Activated CD4-positive, CD25-positive, alpha-beta regulatory T cell treated with anti-CD3 and anti-CD28 coated beads, Interleukin-2, amount 50 U/mL, for 16 hours (primary cell): ENCODE measurements at places on chromosomes 4 and X.

GRCh38 chr4:165784672-165785071 is 88.4 kb upstream of the TLL1 start:
- no peak for DNase-seq

GRCh38 chr4:147597561-147597960 is 19.6 kb upstream of the TMEM184C start:
- DNase-seq = no peak

GRCh38 chrX:19343535-19344408 is at the start of gene PDHA1:
PDHA1 (plus strand) TSS chrX:19343927; CDS start chrX:19344038, 111 bp downstream.
- peak; percentile 86 for DNase-seq

GRCh38 chrX:110944311-110944750 is 148.7 kb upstream of the CHRDL1 start:
- DNase-seq = no peak

DNA sequence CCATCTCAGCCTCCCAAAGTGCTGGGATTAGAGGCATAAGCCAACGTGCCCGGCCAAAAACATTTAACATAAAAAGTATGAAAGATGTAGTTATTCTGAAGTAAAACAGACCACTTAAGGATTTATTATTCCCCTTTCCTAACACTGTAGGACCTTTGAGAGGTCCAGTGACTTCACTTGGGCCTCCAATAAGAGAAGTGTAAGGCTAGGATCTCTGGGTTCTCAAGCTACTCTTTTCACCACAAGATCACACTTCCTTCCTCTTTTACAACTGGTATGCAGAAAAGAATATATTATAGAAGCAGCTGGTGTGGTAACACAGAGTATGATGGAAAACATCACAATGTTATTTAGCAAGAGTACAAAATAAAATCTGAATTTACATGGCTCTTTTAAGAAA is 30.2 kb upstream of the CCNG2 start:
- no peak for DNase-seq

- no peak for DNase-seq
These were observed 187.9 kb downstream of the EPHA5 start for GRCh38 chr4:65482410-65482809.

DNA sequence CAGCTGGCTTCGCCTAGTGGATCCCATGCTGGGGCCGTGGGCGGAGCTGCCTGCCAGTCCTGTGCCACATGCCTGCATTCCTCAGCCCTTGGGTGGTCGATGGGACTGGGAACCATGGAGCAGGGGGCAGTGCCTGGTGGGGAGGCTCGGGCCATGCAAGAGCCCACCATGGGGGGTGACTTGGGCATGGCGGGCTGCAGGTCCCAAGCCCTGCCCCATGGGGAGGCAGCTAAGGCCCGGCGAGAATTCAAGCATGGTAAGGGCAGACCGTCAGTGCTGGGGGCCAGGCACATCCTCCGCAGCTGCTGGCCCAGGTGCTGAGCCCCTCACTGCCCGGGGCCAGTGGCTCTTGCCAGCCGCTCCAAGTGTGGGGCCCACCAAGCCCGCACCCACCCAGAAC is 262.6 kb downstream of the CENPC start:
- DNase-seq = no peak

DNA sequence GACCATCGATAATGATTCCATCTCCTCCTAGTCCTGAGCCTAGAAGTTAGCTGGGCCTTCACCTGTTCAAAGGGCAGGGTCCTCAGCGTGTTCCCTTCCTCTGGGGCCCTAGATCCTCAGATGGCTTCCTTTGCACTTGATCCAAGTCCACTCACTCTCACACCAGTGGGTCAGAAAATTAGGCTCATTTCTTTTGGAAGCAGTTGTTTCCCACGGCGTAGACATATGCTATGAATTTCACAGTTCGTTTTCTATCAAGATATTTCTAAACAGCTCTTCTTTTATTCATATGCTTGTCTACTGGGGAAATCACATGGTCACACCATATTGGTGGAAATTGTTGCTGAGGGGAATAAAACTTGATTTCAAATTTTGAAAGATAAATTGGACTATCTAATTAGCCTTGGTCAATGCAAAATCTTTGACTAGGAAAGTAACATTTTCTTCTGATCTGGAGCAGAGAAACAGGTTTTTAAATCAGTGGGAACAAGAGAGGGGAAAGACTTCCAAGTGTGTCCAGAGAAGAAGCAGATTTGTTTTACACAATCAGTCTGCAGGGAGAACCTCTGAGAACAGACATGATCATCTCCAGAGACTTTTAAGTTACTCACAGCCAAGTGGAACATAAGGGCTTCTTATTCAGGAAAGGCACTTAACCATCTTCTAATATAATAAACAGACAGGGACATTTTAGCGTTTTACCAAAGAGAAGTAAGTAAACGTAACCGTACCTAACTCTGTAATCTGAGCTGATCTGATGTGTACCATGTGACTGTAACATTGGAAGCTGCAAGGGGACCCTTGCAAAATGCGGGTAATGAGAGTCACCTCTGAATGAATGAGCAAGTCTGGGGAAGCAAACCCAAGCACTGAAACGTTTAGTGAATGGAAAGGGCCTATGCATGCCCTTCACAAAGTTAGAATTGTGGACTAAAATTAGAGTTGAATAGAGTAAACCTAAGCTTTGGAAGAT is 455.7 kb upstream of the FAT1 start:
- DNase-seq = no peak

DNA sequence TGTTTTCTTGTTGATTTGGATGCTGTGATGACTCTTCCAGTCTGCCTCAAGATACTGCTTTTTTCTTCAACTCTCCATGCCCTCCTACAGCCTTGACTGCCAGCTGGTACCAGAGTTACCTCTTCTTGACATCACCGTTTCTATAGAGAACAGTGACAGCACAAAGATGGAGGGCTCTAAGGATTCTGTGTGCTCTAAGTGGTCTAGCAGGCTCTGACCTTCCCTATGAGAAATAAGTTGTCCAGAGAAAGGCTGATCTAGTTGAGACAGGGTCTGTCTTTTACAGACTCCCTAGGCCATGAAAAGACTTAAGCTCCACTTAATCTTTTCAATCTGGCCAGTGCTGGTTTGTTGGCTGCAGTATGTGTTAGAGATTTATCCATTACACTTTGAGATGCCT is at the start of gene AKAP4:
TSS of gene AKAP4 (minus strand) at position 101 of the 400 bp plus-strand sequence. CDS start 118 bp downstream, outside the sequence.
- no peak for DNase-seq

DNA sequence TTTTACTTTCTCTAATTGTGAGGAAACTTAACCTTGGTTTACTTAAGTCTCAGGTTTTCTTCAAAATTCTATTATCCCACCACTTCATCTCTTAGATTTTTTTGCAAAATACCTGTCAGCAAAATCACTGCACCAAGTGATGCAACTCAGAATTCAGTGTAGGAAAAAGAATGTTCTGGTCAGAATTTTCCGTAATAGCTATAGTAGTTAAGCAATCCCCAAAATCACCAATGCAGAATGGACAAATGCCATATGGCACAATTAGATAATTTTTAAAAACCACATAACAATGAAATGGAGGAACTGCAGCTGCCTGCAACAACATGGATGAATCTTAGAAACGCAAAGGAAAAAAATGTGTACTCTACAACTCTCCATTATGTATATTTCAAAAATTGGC is 373.1 kb downstream of the NAF1 start:
- no peak for DNase-seq

DNA sequence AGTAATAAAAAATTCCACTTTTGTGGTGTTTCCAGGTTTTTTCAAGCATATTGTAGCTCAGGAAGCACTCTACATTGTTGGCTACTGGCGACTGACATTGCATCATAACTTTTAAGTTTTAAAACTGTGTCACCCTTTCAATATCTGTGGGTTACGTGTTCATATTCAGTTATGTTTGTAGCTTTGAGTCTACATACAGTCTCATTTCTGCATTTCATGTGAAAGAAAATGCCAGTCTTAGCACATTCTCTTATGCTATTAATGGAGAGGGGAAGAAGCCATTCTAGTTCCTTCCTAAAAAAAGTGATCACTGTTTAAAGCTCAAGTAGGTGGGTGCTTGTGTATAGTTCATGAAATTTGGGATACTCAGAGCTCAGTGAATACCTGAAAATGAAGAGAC is 38.1 kb downstream of the DIAPH2 start:
- DNase-seq = no peak

GRCh38 chr4:139017861-139018260 is 2.3 kb downstream of the NOCT start:
- DNase-seq = no peak

DNA sequence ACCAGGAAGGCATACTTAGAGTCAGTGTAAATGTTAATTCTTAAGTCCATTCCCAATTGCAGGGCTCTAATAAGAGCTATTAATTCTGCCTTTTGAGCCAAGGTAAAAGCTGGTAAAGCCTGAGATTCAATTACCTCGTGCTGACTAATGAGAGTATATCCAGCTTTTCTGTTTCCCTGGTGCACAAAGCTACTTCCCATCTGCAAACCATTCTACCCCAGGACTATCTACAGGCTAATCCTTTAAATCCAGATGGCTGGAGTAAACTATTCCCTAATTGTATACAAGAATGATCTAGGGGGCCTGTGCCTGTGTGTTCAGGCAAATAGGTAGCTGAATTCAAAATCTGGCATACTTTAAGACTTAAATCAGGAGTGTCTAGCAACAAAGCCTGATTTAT is 365.0 kb downstream of the GPM6A start:
- no peak for DNase-seq

DNA sequence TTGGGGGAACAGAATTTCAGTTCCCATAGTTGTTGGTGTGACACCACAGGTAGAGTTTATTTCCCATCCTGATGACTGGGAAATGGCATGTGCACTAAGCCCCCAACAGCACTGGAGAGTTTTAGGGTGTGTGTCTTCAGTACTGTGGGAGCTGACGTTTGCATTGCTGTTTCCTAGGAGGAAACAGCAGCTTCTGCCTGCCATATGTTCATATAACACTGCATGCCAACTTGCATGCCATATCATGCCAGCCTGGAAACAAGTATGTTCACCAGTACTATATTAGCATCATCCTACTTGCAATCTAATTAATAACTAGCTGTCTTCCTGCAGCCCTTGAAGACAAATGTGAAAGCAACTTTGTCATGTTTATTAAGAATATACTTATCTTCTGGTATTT is 58.2 kb downstream of the NAA11 start:
- no peak for DNase-seq

- no peak for DNase-seq
These were observed 16.2 kb downstream of the SH3RF1 start for GRCh38 chr4:169254546-169254983.

GRCh38 chr4:95549246-95550114 is 707 bp upstream of the UNC5C start:
- DNase-seq = no peak

- DNase-seq = no peak
These were observed 7.2 kb downstream of the PCDH7 start for GRCh38 chr4:30727409-30727808.

GRCh38 chr4:84965553-84966381 is 723 bp downstream of the WDFY3 start:
- no peak for DNase-seq

DNA sequence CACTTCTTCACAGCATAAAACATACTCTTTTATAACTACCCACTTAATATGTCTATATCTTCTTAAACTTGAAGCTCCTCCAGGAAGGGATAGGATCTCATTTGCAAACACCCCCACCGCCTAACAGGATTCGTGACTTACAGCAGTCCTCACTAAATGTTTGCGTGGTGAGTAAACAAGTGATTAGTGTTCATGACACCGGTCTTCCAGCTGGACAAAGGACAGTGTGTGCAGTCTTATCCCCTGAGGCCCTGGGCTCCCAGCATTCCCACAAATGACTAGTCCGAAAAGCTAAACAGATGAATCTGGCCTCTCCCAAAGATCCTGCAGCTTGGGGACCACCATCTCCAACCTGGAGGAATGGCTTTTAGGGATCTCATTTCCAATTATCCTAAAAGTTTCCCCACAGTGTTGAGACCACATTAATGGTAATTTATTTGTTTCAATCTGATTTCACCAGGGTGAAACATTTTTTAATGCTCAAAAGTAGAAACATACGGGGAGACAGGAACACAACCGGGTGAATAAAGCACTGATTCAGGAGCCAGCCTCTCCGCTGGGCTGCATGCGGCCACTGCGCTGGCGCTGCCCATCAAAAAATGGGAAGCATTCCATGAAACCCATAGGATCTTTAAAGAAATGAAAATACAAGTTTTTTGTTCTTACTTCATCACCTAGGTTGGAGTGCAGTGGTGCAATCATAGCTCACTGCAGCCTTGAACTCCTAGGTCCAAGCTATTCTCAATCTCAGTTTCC is 69.2 kb downstream of the HADH start:
- no peak for DNase-seq

GRCh38 chr4:181855307-181855706 is 387.9 kb upstream of the TENM3 start:
- no peak for DNase-seq
